A549 treated with dexamethasone at 1 μM for 4 hours (cell line): ENCODE measurements at places on chromosomes 6 and 20. TPM values are rescaled to one million over a fixed set of nuclear protein-coding genes. Genes with fewer than 3 reads are reported as not detected.

The SUMO4 gene
- not detected in 5 replicates for total RNA-seq

The HLA-DRA gene
- total RNA-seq = not detected in 5 replicates

The PI3 gene
- total RNA-seq = 1.9 to 4.3 TPM (median 2.3 TPM) in 5 replicates

The DOK5 gene
- total RNA-seq = not detected in 5 replicates

The LAMA4 gene
- 1.3 to 1.9 TPM (median 1.4 TPM) in 5 replicates for total RNA-seq

The C2 gene
- total RNA-seq = 0.27 to 0.40 TPM (median 0.30 TPM) in 5 replicates

The PMEPA1 gene
- total RNA-seq = 122 to 374 TPM (median 320 TPM) in 5 replicates

The SOX12 gene
- total RNA-seq = 17.7 to 28.2 TPM (median 27.1 TPM) in 5 replicates

The RIN2 gene
- total RNA-seq = 20.3 to 24.9 TPM (median 23.5 TPM) in 5 replicates

The AP5S1 gene
- total RNA-seq = 11.2 to 17.8 TPM (median 17.2 TPM) in 5 replicates

The LAMA2 gene
- total RNA-seq = 0.22 to 0.82 TPM (median 0.65 TPM) in 5 replicates

The SESN1 gene
- 9.0 to 11.3 TPM (median 10.0 TPM) in 5 replicates for total RNA-seq

The ZC2HC1B gene
- not detected in 5 replicates for total RNA-seq

The CD109 gene
- 45.8 to 84.9 TPM (median 72.8 TPM) in 5 replicates for total RNA-seq

The CD93 gene
- total RNA-seq = 0.02 TPM in 1 of 5 replicates, not detected in the others

The PRR18 gene
- 0.07 to 0.29 TPM (median 0.11 TPM) in 5 replicates for total RNA-seq

The NRN1 gene
- 0.61 to 0.95 TPM (median 0.75 TPM) in 5 replicates for total RNA-seq

The ZSCAN31 gene
- total RNA-seq = 1.2 to 2.8 TPM (median 1.8 TPM) in 5 replicates

The UFL1 gene
- 6.3 to 9.5 TPM (median 9.0 TPM) in 5 replicates for total RNA-seq

The HEY2 gene
- 0.04 to 0.05 TPM in 2 of 5 replicates, not detected in the others for total RNA-seq

The ERVFRD-1 gene
- not detected in 5 replicates for total RNA-seq

The DNAAF9 gene
- 5.6 to 7.6 TPM (median 6.4 TPM) in 5 replicates for total RNA-seq

The SERINC3 gene
- 72.9 to 97.7 TPM (median 89.1 TPM) in 5 replicates for total RNA-seq

The C6orf163 gene
- 0.09 to 0.32 TPM (median 0.22 TPM) in 5 replicates for total RNA-seq

The NR2E1 gene
- 0.06 to 0.07 TPM (median 0.07 TPM) in 4 of 5 replicates, not detected in the other for total RNA-seq

The ACTL10 gene
- not detected in 5 replicates for total RNA-seq

The UBE2J1 gene
- total RNA-seq = 14.2 to 16.8 TPM (median 16.0 TPM) in 5 replicates

The TP53TG5 gene
- not detected in 5 replicates for total RNA-seq

The COL9A3 gene
- total RNA-seq = 0.41 to 0.74 TPM (median 0.60 TPM) in 5 replicates

The TMEM217 gene
- 0.35 to 1.1 TPM (median 0.60 TPM) in 5 replicates for total RNA-seq

The IL20RA gene
- 0.02 to 0.12 TPM (median 0.07 TPM) in 5 replicates for total RNA-seq

The CLPSL2 gene
- 0.61 to 1.1 TPM (median 0.94 TPM) in 5 replicates for total RNA-seq

The TRMT11 gene
- total RNA-seq = 10.3 to 12.0 TPM (median 10.9 TPM) in 5 replicates

The HFE gene
- total RNA-seq = 11.0 to 15.1 TPM (median 14.1 TPM) in 5 replicates
